IMR-90 (cell line): ENCODE measurements at places on chromosomes 5 and 9.

DNA sequence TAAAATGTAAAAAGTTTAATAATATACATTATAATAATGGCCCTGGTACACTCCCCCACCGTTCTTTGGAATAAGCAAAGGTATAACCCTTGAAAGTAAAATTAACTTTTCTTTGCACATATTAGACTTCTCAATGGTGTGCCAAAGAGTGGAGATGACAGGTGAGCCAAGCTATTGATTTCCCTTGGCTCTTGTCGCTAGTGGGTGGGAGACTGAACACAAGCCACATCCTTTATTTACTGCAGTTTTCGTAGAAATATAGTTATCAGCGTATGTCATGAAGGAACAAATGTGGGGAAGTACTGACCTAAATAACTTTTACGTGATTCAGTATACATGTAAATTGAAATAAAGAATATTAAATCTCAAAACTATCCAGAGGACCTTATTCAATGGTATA, 549.3 kb downstream of the RAB3C start:
- DNase-seq = no peak

GRCh38 chr5:133322743-133323142, 270.9 kb downstream of the HSPA4 start:
- DNase-seq = peak; percentile 9

DNA sequence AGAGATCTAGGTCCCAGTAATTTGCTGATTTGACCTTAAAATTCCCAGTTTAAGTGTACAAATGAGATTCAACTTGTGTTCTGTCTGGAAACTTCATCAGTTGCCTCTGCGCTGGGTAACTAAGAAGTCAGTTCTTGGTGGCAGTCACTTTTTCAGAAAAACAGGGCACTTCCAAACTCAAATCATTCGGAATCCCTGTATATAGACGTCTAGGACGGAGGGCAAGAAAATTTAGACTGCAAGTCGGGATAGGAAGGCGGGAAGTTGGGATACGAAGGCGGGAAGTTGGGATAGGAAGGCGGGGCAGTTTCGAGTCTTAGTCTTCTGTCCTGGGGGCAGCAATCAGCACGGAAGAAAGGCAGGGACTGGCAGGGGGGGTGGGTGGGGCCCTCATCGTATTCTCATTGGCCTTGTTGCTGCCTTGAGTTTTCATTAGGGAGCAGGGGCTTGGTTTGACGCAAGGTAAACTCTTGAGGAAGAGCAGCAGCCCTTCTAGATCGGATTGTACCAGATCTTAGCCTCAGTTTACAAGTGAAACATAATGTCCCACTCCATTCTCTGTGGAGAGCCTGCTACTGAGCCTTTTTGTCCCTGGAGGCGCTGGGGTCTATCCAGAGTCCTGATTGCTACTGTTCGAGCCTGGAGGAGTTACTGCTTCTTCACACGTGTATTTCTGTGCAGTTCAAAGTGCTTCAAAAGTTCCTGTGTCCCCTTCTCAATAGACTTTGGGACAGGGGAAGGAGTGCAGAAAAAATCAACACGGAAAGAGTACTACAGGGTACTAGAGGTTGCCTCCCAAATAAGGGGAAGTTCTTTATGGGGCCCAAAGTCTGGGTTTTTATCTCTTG, 2.7 kb upstream of the PURA start:
- no peak for DNase-seq

- DNase-seq = no peak
Observed at GRCh38 chr9:132472199-132472598, 62.2 kb downstream of the CFAP77 start.

DNA sequence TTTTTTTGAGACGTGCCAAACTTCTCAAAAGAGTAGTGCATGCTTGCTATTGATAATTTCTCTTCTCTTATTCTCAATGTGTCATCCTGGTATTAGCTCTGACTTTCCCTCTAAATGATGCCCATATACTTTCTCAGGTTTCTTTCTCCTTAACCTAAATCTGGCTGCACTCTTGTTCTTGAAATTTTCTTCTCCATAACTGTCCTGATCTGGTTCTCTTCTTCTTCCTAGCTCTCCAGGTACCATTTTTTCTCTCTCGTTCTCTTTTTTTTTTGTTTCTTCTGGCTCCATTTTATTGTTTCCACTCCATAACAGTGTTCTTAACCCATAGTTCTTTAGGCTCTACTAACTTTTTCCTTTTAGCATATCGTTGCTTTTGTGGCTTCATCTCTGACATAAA, 47.9 kb downstream of the ACTBL2 start:
- DNase-seq = no peak

DNA sequence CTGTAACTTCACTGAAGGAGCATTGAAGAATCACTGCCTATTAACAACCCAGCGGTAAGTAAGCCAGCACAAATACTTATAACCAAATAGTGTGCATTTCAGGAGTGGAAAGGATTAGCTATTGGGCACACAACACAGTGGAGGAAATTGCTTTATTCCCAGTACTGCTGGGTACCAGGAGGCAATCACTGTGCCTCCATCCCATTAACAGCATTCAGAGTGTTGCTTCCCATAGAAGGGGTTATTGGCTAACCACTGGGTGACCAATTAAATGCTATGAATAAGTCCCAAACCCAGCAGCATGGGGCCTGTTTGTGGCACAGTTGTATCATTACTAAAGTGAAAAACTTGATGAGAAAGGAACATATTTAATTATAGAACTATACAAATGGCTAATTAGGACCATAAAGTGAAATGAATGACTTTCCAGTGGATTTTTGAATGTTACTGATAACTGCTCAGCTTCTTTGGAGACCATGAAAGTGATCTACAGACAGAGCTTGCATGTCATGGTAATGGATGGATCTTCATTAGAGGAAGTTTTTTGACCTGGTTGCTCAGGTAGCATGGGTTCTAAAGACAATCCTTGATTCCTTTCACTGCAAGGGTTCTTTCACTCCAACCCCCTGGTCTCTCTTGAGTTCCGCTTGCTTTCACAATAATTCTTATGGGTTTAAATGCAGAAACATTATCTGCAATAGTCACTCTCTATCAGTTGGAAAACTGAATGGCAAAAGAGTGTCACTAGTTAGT, 413.3 kb upstream of the RORB start:
- DNase-seq = no peak

DNA sequence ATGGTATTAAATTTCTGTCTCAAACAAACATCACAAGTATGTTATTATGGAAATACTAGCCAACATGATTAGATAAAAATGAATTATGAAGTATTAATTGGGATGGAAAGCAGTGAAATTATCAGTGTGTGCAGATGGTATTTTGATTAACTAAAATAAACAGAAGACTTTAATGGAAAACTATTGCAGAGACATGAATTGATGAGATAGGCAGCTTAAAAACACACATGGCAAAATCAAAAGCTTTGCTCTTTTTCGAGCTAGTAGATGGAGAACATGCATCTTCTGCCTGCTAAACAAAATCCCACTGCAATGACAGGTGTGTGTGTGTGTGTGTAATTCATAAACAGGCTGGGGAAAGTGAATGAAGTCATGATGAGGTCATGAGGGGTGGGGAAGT, 426.2 kb downstream of the MTRR start:
- no peak for DNase-seq

GRCh38 chr5:59782856-59783255, 110.7 kb downstream of the PDE4D start:
- DNase-seq = no peak

GRCh38 chr9:16352791-16353401, 517.6 kb downstream of the BNC2 start:
- peak; percentile 67 for DNase-seq
